ENCODE measurements at places on chromosomes 2 and 18.

DNA sequence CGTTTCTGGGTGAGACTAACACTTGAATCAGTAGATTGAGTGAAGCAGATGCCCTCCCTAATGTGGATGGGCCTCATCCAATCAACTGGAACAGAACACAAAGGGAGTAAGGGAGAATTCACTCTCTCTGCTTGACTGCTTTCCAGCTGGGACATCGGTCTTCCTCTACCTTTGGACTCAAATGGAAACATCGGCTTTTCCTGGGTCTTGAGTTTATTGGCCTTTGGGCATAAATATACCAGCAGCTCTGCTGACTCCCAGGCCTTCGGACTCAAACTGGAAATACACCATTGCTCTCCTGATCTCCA is 311.6 kb downstream of the STK39 start:
- no peak for DNase-seq

DNA sequence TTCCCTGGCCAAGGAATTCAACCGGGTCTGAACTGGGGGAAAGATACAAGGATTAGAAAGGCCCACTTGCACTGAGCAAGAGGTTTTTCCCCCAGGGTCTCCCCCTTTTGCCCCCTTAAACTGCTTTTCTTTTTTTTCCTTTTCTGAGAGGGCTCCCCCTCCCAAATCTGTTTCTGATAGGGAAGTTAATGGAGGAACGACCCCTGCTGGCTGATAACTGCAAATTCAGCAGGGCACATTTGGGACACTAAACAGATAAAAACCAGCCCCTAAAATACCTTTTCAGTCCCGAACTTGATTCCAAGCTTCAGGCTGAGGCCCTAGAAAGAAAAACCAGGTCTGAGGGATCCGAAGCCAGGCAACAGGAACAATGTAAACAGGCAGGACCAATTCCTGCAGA is 1012.4 kb upstream of the CRIM1 start:
- no peak for DNase-seq

GRCh38 chr2:154570501-154570900 is 128.0 kb upstream of the KCNJ3 start:
- no peak for DNase-seq

- DNase-seq, result no peak
Observed at GRCh38 chr18:42080340-42080739, 125.3 kb downstream of the PIK3C3 start.

DNA sequence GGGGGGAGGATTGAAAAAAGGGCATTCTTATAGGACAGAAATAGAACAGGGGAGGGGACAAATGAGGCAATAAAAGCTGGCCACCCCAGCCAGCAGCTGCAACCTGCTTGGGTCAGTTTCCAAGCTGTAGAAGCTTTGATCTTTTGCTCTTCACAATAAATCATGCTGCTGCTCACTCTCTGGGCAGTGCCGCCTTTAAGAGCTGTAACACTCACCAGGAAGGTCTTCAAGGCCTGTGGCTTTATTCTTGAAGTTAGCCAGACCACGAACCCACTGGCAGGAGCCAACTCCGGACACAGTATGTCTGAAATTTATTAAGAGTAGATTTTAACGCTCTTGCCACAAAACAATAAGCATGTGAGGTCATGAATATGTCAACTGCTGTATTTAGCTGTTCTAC is 649.9 kb upstream of the RAB6C start:
- no peak for DNase-seq

DNA sequence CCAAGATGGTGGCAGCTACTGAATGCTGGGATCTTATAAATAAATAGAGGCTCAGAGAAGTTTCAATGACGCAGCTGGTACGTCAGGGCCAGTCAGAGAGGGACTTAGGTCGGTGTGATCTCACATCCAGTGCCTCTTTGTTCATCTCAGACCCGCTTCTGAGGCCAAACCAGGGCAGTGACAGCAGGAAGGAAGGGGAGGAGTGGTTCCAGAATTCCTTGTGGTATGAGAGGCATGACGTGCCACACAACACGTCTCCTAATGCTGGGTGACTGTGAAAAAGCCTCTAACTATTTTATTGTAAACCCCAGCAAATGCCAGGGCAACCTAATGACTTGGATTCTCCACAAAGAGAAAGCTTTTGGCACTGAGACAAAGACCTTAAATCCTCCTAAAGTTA is 423.3 kb downstream of the LPIN1 start:
- no peak for DNase-seq

Data from activated naive CD4-positive, alpha-beta T cell treated with anti-CD3 and anti-CD28 coated beads, Interleukin-2, amount 50 U/mL, for 16 hours (primary cell).